Common myeloid progenitor, CD34-positive (primary cell): ENCODE measurements at places on chromosomes 7 and 10.

- DNase-seq, result no peak
Measured at GRCh38 chr10:75234683-75235374, 928 bp downstream of the COMTD1 start.

- no peak for DNase-seq
Measured at GRCh38 chr10:26090762-26091161, 125.8 kb upstream of the GAD2 start.

- peak; percentile 20 for DNase-seq
Measured at GRCh38 chr7:95794917-95795515, 22.7 kb downstream of the DYNC1I1 start.

DNA sequence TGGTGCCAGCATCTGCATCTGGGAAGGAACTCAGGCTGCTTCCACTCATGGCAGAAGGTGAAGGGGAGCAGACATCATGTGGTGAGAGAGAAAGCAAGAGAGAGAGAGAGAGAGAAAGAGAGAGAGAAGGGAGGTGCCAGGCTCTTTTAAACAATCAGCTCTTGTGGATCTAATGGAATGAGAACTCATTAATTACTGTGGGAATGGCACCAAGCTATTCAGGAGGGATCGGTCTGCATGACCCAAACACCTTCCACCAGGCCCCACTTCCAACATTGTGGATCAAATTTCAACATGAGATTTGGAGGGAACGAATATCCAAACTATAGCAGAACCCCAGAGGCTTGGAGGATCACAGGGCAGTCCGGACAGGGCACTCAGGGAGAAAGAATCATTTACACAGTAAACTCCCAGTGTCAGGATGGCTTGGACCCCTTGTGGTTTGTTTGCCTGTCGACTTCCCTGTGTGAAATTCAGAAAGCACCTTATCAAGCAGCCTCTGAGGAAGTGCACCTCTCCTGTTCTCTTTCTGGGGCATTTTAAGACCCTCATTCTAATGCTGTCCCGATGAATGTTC is 308.5 kb downstream of the REEP3 start:
- no peak for DNase-seq

- peak; percentile 10 for DNase-seq
Measured at GRCh38 chr10:91759581-91759986, 38.6 kb upstream of the TNKS2 start.

GRCh38 chr10:128940081-128940480 is 527.0 kb upstream of the MGMT start:
- DNase-seq, result no peak

GRCh38 chr10:3882855-3883254 is 97.8 kb upstream of the KLF6 start:
- no peak for DNase-seq

- no peak for DNase-seq
Measured at GRCh38 chr10:35927990-35928488, 285.9 kb upstream of the FZD8 start.

GRCh38 chr10:17066000-17066399 is 63.6 kb downstream of the CUBN start:
- no peak for DNase-seq

DNA sequence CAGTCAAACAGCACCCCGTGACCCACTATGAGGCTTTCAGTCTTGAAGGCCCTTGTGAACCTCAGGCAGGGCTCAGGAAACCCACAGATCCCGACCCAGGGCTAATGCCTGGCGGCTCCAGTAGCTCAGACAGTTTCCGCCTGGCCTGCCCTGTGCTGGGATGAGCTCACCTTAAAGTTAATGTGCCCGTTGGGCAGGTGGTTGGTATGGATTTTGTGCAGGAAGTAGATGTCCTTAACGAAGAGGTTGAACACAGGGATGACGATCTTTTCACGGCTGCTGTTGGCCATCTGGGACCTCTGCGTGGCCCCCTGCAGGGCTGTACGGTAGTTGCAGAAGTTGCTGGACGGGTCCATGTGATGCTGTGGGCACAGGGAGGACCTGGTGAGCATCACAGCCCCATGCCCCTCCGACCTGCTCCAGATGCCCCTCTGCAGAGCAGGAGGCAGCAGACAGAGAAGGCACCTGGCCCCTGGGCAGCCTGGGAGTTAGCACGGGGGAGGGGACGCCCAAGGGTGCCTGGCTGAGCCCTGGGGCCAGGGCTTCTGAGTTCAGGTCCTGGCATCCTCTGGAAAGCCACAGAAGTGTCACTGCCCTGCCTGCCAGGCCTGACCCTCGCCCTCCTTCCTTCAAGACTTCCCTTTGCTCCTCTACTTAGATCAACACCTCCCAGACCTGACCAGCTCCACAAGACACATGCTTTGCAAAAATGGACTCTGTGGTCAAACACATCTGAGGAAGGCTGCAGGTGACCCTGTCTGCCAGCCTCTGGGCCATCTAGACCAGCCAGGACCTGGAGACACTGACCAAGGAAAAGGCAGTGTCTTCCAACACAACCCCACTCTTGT is 59.8 kb downstream of the CSGALNACT2 start:
- DNase-seq, result peak; percentile 43

DNA sequence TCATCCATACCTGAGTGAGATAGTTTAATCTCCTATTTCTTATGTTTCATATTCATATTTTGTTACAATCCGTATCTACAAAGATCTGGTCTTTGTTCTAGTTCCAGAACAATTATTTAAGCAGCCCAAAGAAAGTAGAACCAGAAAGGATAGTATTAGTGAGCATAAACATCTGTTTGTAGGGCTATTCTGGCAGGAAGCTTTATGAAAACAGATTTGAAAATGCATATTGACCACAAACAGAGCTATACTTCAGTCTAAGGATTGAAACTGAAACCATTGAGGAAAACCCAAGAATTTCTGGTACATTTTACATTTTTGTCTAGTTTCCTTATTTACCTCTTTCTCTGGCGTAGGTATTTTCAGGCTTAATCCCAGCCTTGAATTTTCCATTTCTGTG is 28.1 kb downstream of the LRGUK start:
- DNase-seq, result no peak

- peak; percentile 56 for DNase-seq
Measured at GRCh38 chr7:140403878-140404564, at the start of gene RAB19. TSS of gene RAB19 (plus strand) at chr7:140404058. CDS start at chr7:140407647, 3,589 bp downstream.

DNA sequence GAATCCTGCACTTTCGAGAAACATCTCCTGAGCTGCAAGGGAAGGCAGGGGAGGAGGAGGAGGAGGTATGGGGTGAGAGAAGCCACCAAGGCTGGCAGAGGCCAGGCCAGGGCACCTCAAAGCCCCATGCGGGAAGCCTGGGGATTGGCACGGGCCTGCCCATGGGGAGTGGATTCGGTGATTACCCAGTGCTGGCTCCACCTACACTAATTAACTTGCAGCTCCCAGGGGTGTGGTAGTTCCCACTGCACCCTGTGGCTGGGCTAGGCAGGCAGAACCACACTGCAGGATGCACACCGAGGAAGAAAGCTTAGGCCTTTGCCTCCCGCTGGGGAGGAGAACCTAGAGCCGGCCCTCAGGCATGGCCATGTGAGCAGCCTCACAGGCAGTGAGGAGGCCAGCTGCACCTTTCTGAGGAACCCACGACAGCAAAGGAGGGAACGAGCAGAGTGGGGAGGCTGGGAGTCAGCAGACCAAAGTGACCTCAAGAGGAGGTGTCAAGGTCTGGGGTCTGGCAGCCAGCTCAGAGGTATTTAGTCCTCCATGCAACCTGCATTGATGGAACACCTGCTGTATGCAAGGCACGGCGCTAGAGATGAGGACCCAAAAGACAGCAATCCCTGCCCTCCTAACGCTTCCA is 27.2 kb downstream of the GRID1 start:
- DNase-seq, result no peak

- no peak for DNase-seq
Measured at GRCh38 chr10:12801214-12802087, 200.1 kb downstream of the CCDC3 start.

DNA sequence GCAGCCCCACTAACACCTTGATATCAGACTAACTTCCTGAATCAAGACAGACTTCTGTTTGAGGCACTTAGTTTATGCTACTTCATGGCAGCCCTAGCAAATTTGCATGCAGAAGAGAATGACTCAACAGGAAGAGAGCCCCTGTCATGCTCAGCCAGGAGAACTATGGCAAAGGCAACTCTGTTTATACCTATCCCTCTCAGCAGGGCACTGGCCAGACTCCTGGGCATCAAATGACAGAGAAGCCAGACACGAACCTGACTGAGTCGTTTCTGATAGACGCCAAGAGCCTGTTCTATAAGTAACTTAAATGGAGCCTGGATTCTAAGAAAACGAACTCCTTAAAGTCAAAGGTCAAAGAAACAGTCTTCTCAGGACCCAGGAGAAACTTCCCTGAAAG is 50.9 kb upstream of the UNC5B start:
- DNase-seq, result peak; percentile 85

DNA sequence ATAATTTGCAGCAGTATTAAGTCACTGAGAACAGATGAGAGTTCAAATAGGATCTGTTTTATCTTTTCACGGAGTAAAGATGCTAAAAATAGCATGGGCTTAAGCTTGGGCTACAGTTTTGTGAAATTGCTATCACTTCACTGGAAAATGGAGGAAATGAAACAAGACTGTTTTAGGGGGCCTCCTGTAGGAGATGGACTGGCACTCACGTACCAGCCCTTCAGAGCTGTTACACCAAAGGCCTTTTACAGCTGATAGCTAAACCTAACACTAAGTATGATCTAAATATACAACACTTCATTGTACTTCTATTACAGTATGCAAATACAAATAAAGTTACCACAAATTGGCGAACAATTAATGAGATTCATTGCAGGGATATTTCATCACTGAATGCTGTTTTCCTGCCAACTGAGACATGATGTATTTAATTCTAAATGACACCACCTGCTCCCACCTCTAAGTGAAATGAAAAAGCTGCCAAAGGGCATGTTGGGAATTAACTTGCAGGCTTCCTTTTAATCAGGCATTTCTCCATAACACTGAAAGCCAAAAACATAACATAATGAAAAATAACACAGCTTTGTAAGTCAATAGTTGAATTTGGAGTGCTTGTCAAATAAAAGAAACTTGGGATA is 304.5 kb upstream of the LRRN3 start:
- no peak for DNase-seq

DNA sequence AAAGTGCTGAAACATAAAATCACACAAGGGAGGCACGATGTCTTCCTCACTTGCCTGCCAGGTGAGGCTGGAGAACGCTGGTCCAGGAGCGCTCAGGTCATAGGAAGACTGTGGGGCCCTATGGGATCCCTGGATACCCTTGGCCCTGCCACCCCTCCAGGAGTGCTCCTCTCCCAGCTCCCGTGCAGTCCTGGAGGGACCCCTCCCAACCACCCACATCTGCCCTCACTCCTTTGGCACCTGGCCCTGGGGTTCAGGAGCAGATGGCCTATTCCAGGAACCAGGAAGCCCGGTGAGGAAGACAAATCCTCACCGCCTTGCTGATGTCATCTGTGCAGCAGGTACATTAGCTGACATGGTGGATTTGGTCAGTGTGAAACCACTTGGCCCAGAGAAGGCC is 3.7 kb upstream of the CXCL12 start:
- no peak for DNase-seq

GRCh38 chr10:99529591-99530107 is 3.1 kb upstream of the NKX2-3 start:
- DNase-seq, result peak; percentile 63

- no peak for DNase-seq
Measured at GRCh38 chr10:72808001-72808400, 85.5 kb upstream of the OIT3 start.

DNA sequence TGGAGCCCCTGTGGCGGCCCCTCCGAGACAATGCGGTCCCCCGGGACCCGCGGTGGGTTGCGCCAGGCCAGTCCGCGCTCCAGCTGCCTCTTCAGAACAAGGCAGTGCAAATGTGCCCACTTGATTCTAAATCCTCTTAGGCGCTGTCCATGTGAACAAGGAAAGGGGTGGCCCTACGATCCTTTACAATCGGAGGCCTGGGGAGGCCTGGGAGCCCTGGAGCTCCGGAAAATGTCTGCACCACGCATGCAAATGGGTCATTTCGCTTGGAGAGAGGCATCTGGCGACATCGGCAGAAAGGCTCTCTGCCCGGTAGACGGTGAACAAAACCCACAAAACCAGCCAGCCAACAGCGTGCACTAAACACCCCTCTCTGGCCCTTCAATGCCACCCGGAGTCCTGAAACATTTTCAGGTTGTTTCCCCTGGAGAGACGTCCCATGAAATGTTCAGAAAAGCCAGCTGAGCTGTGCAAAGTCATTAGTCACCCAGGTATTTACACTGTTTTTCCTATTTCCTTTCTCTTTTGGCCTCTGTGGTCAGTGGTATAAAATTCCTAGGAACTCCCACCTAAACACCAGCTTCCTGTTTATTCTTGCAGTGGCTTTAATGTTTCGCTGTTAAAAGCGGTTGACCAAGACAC is 102.8 kb upstream of the ZNF438 start:
- no peak for DNase-seq

GRCh38 chr10:69104994-69105790 is 17.3 kb downstream of the SRGN start:
- peak; percentile 19 for DNase-seq

DNA sequence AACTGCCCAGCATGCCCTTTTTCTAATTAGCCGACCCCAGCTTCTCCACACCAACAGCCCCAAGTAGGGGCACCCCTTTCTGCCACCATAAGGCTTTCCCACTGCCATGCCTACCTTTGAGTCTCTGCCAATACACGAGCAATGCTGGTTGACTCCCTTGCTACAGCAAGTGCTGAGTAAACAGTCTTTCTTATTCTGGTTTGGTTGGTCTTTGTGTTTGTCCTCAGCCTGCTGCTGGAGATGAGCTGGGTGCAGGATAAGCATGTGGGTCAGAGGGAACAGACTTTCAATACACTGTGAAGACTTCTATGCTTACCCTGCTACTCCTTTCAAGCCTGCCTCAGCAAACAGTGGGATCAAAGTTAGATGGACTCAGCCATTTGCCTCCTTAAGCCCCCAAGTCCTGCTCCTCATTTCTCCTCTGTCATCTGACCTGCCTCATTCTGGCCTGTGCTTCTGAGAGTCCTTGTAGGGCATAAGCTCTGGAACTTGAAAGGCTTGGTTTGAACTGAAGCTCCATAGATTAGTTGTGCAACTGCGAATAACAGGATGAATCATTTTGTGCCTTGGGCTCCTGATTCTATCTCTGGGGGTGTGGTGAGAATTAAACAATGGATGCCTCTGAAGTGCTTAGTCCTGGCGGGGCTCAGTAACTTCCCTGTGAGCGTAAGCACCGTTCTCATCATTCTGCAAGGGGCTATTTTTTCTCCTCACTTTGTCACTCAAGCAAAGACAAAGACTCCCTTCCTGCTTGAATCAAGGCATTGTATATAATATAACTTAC is 533.8 kb upstream of the DPP6 start:
- DNase-seq, result no peak

DNA sequence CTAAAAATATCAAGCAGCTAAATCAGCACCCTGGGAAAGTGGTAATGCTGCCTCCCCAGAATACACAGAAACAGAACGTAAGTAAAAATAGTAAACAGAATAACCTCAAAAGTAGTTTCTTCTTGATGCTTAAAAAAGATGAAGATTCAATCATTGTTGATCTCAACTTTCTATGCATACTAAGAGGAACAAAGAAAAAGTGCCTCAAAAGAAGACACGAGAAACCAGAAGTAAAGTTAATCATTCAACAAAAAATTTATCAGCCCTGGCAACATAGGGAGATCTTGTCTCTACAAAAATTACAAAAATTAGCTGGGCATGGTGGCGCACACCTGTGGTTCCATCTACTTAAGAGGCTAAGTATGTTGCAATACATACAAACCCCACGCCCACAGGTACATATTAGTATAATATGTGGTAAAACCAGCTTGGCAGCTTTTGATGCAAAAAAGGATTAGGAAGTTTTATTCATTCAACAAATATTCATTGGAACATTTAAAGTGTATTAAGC is 153.7 kb downstream of the NRBF2 start:
- no peak for DNase-seq

- no peak for DNase-seq
Measured at GRCh38 chr10:82089327-82089726, 214.3 kb downstream of the NRG3 start.
